ENCODE measurements at places on chromosomes 2 and 18.

DNA sequence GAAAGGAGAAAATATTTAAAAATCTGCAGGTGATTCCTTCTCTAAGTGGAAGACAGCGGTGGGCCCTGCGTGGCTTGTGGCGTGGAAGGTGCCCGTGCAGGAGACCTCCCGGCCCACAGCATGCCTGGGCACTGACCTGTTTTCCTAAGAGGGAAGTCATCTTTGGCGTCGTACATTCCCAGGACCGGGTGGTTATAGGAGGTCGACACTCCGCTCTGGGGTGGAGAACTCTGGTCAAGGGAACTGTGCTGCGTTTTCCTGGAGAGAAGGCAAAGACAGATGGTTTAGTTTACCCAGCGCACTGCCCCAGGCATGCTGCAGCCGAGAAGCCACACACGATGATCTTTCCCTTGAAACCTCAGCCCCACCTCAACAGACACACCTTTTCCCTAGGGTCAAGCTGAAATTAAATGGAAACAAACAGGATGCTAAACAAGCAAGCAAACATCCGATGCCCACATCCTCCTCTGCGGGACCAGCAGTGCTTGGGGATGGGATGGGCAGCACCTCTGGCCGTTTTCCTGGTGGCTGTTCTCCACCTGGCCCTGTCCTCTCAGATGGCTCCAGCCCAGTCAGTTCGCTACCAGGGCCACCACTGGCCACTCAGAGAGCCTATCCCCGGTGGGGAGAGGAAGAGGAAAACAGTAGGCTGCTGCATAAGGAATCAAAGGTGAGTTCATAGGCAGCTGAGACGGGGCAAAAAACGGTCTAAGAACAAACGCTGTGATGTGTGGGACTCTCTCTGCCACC lies 244.1 kb downstream of the HDAC4 start:
- no peak for DNase-seq

- no peak for DNase-seq
These were observed 23.5 kb downstream of the CHMP1B start for GRCh38 chr18:11874676-11875075.

GRCh38 chr18:500632-501405 lies at the start of gene COLEC12:
TSS of gene COLEC12 (minus strand) at chr18:500701. CDS start at chr18:500514, 187 bp downstream.
- no peak for DNase-seq

DNA sequence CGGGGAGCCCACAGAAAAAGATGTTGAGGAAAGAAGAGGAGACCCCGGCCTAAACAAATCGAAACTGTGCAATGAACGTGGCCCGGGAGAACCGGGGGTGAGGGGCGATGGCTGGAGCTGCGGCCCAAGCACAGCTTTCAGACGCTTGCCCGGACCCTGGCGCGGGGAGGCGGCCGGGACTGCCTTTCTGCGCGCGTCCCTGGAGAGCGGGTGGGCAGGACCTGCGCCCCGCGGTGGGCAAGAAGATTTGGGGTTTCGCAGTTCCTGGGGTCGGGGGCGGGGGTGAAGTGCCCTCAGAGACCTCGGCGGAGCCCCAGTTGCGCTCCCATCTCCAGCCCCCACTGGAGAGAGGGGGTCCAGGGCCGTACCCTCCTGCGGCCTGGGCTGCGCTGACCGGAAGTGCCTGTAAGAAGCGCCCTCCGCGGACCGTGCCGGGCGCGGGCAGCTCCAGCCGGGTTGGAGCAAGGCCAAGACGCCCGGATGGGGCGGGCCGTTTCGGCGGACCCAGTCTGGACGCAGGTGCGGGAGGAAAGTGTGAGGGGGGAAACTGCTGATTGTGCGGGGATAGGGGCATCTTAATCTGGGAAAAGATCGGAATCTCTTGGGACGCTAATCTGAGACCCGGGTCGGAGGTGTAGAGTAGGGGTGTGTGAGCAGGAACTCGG lies 11.6 kb downstream of the EN1 start:
- DNase-seq: no peak

GRCh38 chr2:17495590-17495989 lies 22.6 kb downstream of the RAD51AP2 start:
- DNase-seq: no peak

- no peak for DNase-seq
These were observed 280.5 kb upstream of the PIK3C3 start for GRCh38 chr18:41674506-41674905.

- DNase-seq: no peak
These were observed 12.1 kb downstream of the BBS5 start for GRCh38 chr2:169491378-169491777.

GRCh38 chr2:27256855-27257454 lies 5.9 kb downstream of the SLC30A3 start:
- DNase-seq: no peak

GRCh38 chr2:66095820-66096345 lies 339.0 kb upstream of the MEIS1 start:
- no peak for DNase-seq

GRCh38 chr2:207632575-207633493 lies 7.6 kb upstream of the METTL21A start:
- no peak for DNase-seq

DNA sequence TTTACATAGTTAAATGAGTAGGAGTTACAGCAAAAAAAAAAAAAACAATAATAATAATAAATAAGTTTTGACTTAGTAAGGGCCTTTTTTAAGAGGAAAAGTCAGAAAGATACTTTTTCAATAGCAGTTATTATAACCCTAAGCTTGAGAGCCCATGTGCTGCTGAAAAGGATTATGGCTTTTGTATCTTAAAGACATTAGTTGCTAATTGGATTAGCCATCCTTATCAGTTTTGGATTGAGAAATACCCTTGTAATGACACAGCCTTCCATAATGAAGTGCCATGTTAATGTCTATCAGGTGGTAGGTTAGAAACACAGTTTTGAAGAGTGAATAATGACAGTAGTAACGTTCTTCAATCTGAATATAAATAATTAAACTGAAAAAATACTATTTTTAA lies 554.0 kb downstream of the RIT2 start:
- DNase-seq: peak; percentile 31

DNA sequence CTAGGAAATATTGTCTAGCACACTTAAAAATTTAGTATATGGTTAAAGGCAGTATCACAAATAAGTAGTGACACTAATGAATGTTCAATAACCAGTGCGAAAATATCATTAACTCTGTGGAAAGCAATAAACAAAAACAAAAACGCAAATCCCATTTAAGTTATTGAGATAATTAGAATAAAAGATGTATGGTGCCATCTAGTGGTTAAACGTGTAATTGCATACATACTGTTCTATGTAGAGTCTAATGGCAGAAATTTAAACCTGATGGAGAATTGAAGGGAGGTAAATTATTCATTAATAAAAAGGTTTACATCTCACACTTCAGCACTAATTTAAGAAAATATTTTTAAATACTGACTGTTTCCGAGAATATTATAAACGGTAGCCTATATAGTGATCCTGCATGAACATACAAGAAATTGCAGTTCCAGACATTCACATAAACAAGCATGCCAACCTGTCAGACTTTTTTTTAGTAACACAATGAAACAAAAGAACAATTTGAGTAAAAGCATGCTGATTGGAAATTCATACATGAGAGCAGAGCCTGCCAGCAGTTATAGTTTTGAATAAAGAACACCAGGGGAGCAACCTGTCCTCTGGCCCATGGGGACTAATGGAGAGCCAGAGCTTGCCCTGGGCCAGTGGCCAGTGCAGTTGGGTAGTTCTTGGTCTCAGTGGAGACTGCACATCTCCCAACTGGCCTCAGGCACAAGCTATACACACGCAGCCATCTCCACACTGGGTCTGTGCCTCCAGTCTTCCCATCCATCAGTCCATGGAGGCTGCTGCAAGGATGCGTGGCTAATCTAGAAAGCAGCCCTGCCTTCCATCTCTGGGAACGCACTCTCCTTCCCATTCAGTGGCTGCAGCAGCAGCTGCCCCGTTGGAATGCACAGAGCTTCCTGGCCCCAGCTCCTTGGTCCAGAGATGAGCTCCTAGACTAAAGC lies 28.0 kb downstream of the GCG start:
- DNase-seq: peak; percentile 20

- no peak for DNase-seq
These were observed 1.4 kb downstream of the VRK2 start for GRCh38 chr2:58047961-58048360.

GRCh38 chr2:56749152-56749752 lies 565.5 kb downstream of the CCDC85A start:
- DNase-seq: peak; percentile 8

GRCh38 chr2:113672326-113672932 lies 45.4 kb downstream of the RABL2A start:
- no peak for DNase-seq

- peak; percentile 88 for DNase-seq
These were observed 361.7 kb downstream of the GPD2 start for GRCh38 chr2:156797832-156798231.

DNA sequence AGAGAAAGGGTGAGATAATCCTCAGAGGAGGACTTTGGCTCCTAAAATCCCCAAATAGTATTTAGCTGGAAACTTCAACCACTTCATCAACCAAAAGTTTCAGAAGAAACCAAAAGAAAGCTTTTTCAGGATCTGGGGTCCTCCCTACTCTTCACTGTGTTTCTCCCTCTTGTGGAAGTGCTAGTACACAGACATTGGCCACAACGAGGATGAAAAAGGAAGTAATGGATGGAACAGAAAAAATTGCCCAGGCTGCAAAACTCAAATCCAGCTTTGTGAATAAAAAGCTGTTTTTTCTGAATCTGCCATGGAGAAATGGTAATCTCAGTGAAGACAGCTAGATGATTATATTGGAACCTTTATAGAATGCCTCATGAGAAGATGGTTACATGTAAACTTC lies 4.0 kb downstream of the PID1 start:
- no peak for DNase-seq

DNA sequence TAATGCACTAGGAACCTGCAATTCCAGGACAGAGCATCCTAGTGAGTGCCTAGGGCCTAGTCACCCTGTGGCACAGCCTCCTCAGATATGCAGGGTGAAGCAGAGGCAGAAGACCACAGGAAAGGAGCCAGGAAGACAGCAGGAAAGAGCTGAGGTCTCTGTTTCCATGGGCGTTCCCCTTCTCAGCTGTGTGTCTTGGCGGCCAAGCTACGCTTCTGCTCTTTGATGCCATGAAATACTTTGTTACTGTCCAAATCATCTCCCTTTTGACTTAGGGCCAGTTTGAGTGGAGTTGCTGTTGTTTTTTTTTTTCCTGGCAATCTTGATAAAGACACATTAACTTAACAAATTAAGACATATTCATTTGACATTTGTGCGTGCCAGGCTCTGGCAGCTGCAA lies 67.3 kb downstream of the APOB start:
- DNase-seq: no peak

DNA sequence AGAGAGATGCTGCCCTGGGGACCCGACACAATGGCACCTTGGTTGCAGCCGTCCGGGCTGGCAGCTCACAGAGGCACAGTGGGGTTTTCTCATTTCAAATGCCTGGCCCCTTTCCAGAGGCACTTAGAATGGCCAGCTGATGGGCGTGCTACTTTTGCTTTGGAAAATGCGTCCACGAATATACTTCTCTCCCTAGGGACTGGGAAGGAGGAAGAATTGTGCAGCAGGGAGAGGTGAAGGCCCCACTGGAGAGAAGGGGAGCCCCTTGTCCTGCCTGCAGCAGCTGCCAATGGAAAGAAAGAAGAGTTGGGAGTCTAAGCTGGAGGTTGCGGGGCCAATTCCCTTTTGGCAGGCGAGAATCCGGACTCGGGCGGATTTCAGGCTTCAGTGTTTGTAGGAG lies 1.1 kb upstream of the MAL start:
- DNase-seq: no peak

GRCh38 chr18:48376406-48376805 lies 32.8 kb downstream of the ZBTB7C start:
- no peak for DNase-seq

- DNase-seq: no peak
These were observed 155.2 kb downstream of the ALK start for GRCh38 chr2:29766191-29766590.

DNA sequence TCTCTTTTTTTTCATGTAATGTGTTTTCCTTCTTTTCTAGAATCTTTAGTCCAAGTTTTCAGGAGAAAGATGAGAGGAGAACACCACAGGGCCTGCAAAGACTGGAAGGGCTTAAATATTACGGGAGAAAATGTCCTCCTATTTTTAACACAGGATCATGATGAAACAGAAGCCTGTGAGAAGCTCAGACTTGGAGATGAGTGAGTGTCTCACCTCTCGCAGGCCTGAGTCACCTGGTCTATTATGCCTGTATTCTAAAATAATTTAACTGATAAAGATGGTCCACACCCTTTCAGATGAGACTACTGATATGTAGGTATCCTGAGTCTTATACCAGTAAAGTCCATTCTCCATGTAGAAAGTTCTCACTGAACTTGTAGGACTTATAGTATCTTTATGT lies 143.2 kb downstream of the EPHA4 start:
- no peak for DNase-seq

- DNase-seq: no peak
These were observed 101.2 kb upstream of the GALNT13 start for GRCh38 chr2:153770359-153770991.

DNA sequence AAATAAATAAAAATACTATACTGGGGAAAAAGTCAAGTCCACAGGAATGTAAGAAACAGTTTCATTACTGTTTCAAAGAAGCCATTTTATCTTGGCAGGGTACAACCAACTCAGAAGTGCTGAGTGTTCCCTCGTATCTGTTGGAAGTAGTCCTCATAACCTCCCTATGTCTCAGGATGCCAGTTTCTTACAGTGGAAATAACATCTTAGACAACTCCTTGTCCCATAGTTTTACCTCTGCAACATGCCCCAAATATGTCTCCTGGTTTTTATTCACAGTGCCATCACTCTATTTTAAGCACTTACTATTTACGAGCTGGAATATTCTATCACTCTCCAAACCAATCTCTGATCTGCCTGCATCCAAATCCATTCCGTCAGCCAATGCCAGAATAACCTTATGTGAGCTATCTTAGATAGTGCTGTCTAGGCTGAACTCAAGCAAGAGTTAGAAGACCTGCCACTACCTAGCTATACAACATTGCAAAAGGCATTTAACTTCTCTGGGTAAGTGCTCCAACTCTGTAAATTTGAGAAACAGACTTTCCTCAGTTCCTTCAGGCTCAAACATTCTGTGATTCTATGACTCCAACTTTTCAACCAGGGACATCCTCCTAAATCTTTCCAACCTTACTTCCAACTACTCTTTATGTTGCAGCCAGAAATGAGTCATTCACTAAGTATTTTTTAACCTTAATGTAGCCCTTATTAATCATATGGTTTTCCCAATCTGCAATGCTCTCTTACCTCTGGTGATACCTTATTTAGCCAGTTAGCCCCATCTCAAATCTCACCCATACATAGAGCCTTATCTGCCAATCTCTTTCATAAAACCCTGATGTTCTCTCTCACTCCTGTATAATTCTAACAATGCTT lies 66.7 kb downstream of the RTN4 start:
- DNase-seq: no peak

GRCh38 chr18:77099485-77100370 lies 32.9 kb downstream of the MBP start:
- DNase-seq: no peak

- no peak for DNase-seq
These were observed 294.1 kb downstream of the KCNS3 start for GRCh38 chr2:18172607-18173006.
